ENCODE measurements at places on chromosomes 12 and 14. TPM values are rescaled to one million over a fixed set of nuclear protein-coding genes. Genes with fewer than 3 reads are reported as not detected.

Gene NTF3
- 0.79 TPM for total RNA-seq

Gene LLPH
- total RNA-seq: 16.8 TPM

Gene VPS37B
- total RNA-seq: 35.8 TPM

Gene C14orf39
- total RNA-seq: not detected

Gene TAS2R31
- 2.1 TPM for total RNA-seq

Gene BCL7A
- total RNA-seq: 7.0 TPM

Gene PARPBP
- total RNA-seq: 4.4 TPM
